ENCODE measurements at places on chromosomes 6 and 20.
A peak's percentile ranks its signal among the peaks of the same experiment; 100 is the strongest.

DNA sequence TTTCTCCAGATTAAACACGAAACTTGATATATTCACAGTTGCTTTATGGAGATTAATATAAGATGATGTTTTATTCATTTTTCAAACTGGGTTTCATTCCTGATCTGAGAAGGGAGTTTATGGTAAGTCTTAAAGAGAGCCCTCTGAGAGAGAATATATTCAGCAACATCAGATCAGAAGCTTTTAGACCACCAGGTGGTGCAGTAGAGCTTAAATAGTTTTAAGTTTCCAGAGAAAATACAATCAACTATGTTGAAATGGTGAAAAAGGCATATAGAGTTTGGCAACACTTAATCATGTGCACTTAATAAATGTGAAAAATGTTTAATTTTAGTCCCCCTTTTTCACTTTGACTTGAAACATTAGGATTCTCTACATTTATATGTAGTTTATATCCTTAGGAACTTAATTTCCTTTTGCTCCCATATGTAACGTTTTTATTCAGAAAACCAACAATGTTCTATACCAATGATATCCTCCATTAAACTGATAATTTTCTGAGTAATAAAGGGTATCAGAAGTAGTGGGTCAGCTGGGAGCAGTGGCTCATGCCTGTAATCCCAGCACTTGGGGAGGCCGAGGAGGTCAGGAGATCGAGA, 86.4 kb upstream of the CLDN20 start:
- peak; percentile 64 for DNase-seq

- DNase-seq: no peak
These were observed 587 bp downstream of the IP6K3 start for GRCh38 chr6:33746036-33746600.

DNA sequence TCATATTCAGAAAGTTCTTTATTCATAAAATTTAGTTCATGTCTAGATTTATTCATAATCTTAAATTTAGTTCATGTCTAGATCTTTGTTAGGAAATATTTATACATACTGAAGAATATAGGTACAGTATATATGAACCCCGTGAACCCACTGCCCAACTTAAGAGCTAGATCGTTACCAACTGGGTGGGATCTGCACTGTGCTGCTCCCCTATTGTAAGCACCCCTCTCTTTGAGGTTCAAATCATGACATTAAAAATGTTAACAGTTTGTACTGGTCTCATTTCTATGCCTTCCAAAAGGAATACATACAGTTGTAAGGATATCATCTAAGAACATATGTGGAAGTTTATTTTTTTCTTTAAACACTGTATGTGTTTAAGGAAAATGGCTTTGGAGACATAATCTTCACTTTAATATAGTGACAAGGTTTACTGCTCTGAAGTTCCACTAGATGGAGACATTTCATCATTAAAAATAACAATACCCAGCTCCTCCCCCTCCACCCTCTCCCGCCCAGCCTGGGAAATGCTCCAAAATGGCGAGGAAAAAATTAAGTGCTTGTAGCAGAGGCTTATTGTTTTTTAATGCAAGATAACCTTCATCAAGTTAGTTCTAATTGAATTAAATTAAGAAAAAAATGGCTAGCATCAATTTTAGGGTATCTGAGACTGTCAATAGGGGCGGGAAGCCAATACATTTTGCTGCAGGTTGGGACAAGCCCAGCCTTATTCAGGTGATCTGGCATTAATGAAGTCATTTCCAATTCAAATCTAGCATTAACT, 104.1 kb upstream of the TRAF3IP2 start:
- DNase-seq: peak; percentile 56

DNA sequence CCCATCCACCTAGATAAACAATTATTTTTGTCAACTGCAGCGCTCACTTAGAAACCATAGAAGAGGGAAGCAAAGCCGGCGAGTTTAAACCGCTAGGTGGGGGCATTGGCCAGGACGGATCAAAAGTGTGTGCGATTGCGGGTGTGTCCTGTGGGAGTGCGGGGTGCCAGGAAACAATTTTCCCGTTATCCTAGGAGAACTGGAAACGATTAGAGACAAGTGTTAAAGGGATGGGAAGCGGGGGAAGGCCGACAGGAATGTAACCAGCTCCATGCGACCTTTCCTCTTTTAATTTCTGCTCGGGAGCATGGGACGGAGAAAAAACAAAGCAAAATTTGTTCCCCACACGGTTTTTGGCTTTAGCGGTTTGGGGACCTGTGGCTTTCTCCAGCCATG, 2.8 kb upstream of the HTR1B start:
- DNase-seq: no peak

GRCh38 chr6:13272131-13273046, 55.9 kb downstream of the TBC1D7 start:
- no peak for DNase-seq

- no peak for DNase-seq
These were observed 35.0 kb upstream of the PNRC1 start for GRCh38 chr6:89045576-89045975.

GRCh38 chr20:53208110-53208832, 236.1 kb downstream of the TSHZ2 start:
- peak; percentile 13 for DNase-seq

GRCh38 chr6:83517500-83517899, 5.2 kb downstream of the PRSS35 start:
- DNase-seq: no peak

DNA sequence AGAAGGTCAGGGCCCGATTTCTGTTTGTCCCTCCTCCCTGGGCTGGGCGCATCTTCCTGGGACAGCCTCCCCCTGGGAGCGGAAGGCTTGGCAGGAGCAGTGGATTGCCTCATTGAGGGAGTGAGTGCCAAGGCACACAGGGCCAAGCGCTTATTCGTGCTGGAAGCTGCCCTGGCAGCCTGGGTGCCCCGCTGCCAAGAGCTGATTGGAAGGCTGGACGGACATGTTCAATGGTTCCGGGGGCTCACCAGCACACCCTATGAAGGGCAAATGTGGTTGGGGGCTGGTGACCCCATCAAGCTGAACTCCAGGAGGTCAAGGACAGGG, 10.3 kb upstream of the ZNF831 start:
- no peak for DNase-seq

GRCh38 chr6:137016356-137016755, 28.4 kb downstream of the IL20RA start:
- DNase-seq: no peak

DNA sequence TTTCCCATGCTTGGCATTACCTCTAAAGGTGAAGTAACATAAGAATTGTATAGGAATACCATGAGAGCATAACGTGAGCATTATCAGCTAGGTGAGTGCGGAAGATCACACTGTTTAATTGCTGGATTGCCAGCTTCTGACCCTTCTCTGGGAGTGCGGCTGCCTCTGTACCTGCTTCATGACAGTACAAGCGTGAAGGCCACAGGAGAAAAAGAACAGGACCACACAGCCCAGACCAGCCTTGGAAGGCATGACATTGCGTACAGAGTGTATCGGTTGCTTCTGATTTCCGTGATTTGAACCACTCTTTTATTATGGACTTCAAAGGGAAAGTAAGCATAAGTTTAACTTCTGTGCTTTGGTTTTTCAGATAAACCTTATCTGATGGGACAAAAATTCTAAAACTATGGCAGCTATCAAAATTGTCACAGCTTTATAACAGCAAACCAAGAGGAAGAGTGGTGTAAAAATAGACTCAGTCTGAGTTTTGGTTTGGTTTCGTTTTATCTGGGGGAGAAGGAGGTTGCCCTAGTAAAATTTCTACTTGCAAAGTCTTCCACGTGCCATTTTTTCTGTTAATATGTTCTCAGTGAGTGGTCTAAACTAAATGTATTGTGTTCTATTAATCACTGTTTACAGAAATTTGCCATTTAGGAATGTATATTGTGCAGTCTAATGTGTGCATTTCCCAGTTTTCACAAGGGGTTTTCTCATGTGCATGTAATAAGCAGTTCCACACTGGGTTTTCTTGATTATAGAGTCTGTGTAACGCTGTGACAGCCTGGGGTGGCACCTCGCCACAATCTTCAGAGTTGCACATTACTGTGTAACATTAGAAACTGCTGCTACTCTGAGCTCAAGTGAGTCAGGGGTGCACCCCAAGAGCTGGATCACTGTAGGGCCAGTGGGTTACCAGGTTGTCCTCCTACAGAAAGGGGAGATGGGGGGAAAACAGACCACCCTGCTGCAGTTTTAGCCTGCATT, 97.3 kb downstream of the RPP40 start:
- DNase-seq: no peak

- DNase-seq: no peak
These were observed 26.2 kb downstream of the ZKSCAN8 start for GRCh38 chr6:28167926-28168325.

- DNase-seq: no peak
These were observed 45.7 kb upstream of the IRF4 start for GRCh38 chr6:345747-346385.

- no peak for DNase-seq
These were observed 24.7 kb upstream of the HDAC2 start for GRCh38 chr6:113995634-113996033.

DNA sequence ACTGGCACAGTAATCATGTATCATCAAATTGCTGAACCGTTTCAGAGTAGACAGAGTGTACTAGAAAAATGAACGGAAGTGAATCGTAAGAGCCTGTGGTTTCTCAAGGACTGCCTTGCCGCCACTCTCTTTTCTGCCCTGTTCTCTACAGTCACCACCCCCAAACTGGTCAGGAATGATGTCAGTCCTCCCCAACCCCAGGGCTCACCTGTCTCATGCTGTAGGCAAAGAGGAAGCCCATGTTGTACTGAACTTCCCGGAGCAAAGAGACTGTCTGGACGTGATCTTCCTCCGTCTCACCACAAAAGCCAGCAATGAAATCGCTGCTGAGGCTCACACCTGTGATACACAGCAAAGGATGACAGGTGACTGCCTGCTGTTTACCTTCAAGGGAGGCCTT, 31.0 kb downstream of the CDK5RAP1 start:
- DNase-seq: peak; percentile 65

DNA sequence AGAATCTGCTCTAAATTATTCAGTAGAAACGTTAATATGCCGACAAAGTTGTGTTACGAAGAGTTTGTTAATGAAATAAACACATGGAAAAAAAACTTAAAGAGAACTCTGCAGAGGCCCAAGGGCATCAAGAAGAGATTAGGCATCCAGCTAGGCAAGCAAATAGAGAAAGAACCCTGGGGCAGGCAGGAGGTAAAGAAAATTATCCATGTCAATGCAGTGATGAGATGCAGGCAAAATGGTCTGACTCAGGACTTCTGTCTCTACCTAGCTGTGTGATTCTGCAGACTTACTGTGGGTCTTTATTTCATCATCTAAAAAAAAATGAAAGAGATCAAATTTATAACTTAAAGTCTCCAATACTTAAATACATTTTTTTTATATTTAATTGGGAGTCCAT, 448.0 kb downstream of the HAO1 start:
- DNase-seq: no peak

- no peak for DNase-seq
These were observed 15.8 kb downstream of the TIAM2 start for GRCh38 chr6:155010940-155011339.

DNA sequence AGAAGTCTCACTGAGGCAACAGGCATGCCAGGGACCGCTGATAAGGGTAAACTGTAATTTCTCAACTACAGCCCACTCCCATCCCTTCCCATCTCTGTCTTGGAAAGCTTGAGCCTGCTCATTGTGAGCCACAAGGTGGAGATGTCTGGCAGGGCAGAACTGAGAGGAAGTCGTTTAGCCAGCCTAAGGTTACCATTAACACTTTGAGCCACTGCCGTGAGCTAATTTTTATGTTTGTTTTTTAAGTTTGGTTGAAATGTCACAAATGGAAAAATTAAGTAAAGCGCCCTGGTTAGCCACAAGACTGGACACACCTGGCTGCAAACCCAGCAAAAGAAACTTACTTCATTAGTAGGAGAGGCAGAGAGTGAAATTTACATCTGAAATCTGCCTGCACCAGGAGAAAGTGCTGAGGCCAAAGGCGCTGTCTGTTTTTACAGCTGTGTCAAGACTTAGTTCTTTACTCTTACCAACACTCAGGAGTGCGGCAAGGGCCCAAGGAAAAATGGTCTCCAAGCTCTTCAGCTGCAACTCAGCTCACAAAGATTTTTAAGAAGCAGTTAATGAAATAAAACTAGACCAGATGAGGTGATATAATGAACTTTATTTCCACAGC, 50.0 kb upstream of the FAM83C start:
- no peak for DNase-seq

- DNase-seq: no peak
These were observed 16.1 kb upstream of the RAB22A start for GRCh38 chr20:58293453-58293852.
